ENCODE measurements at places on chromosomes 4 and X. TPM values are rescaled to one million over a fixed set of nuclear protein-coding genes. Genes with fewer than 3 reads are reported as not detected.

DNA sequence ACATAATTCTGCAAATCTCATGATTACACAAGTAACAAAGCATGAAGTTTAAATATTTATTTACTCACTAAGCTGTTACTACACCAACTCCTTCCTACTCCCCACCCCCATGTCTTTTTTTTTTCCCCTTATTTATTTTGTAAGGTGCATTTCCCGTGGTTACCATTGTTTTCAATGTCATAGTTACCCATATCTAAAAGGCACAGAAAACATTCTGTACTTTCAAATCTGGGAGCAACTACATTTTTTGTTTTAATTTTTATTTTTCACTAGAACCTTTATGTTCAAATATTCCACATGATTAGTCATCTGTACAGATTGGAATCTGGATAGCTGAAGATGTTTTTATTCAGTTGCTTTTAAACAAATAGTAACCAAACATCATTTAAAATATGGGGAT lies 62.8 kb downstream of the PPP3CA start:
- DNase-seq = no peak

- no peak for DNase-seq
Measured at GRCh38 chrX:104122829-104123228, 10.5 kb downstream of the ZCCHC18 start.

- DNase-seq = no peak
Measured at GRCh38 chr4:140144050-140144449, 9.9 kb downstream of the MAML3 start.

GRCh38 chr4:81595287-81595686 lies 123.6 kb upstream of the RASGEF1B start:
- DNase-seq = no peak

GRCh38 chr4:86569103-86569870 lies 24.8 kb upstream of the PTPN13 start:
- no peak for DNase-seq

GRCh38 chr4:109729117-109729717 lies 653 bp downstream of the PLA2G12A start:
- DNase-seq = no peak

DNA sequence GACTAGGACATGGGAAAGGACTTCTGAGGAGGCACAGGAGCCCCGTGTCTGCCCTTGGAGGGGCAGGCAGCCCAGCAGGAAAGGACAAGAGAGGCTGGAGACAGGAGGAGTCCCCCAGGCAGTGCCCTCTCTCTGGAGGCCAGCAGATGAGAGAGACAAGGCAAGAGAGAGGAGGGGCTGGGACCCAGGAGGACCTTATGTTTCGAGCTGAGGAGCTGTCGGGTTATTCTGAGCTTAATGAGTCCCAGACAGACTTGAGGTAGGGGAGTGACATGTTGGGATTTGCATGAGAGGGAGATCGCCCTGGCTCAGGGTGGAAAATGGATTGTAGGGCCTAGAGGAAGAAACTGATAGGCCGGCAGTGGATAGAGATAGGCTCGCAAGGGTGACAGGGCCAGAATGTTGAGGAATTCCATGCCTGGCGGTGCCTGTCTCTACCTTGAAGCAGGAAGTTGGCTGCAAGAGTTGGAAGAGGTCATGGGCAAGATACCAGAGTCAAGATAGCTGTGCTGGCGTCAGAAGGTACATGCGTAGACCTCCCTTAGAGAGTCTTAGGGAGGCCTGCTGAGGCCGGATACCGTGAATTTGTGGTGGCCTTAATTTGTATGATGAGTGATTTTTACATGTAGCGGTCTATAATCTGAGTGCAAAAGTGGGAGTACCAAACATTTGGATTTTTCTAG lies 19.4 kb downstream of the STOX2 start:
- no peak for DNase-seq

DNA sequence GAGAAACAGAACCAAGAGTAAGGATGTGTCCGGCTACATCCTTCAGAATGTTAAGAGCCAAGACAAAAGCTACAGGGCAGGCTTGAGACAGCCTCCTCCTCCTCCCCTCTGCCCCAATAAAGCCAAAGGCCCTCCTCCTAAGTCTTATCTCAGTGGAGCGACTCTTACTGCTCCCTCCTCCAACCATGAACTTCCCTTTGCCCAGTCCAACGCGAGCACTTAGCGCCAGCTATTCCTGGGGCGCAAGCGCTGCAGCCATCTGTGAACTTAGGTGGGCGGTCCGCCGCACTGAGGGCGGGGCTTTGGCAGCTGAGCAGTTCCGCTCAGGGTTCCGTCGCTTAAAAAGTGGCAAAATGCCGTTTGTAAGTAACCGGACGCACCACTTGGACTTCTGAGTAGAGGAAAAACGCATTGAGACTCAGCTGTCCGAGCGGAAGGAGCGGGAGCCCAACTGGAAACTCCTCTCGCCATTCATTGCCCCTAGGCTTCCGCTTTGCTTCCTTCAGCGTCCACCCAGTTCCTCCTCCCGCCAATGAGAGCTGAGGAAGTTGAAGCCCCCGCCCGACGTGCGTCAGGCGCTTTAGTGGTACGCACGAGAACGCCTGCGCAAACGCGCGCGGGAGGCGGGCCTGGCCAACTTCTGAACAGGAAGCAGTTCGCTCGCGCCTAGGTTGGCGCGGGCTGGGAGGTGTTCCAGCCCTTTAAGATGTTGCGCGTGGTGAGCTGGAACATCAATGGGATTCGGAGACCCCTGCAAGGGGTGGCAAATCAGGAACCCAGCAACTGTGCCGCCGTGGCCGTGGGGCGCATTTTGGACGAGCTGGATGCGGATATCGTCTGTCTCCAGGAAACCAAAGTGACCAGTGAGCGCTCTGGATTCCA lies at the start of gene APEX2:
Gene APEX2 (plus strand): TSS at position 647 of the 882 bp plus-strand sequence. CDS start 60 bp downstream, at position 707.
- peak; percentile 83 for DNase-seq

PPBP gene
- not detected for polyA plus RNA-seq

CCDC110 gene
- polyA plus RNA-seq = not detected
